ENCODE measurements at places on chromosomes 1 and 21. TPM values are rescaled to one million over a fixed set of nuclear protein-coding genes. Genes with fewer than 3 reads are reported as not detected.

DNA sequence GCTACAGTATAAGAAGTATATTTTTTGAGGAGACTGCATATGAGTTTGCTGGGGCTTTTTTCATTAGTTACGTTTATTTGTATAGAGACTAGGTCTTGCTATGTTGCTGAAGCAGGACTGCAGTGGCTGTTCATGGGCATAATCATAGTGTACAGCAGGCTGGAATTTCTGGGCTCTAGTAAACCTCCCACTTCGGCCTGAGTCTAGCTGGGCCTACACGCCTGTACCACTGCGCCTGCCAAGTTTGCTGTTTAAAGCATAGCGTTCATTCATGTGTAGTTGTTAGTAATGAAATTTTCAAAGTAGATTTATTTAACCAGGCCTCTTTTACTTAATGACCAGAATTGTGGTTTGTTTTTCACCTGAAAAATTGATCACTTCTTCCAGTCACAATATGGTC is 33.8 kb downstream of the HS2ST1 start:
- H3K36me3 ChIP-seq: no peaks in the 10 kb centered on the region
- H3K4me1 ChIP-seq: no peaks in the 10 kb centered on the region
- H3K27me3 ChIP-seq: no peaks in the 10 kb centered on the region
- no peak for DNase-seq

DNA sequence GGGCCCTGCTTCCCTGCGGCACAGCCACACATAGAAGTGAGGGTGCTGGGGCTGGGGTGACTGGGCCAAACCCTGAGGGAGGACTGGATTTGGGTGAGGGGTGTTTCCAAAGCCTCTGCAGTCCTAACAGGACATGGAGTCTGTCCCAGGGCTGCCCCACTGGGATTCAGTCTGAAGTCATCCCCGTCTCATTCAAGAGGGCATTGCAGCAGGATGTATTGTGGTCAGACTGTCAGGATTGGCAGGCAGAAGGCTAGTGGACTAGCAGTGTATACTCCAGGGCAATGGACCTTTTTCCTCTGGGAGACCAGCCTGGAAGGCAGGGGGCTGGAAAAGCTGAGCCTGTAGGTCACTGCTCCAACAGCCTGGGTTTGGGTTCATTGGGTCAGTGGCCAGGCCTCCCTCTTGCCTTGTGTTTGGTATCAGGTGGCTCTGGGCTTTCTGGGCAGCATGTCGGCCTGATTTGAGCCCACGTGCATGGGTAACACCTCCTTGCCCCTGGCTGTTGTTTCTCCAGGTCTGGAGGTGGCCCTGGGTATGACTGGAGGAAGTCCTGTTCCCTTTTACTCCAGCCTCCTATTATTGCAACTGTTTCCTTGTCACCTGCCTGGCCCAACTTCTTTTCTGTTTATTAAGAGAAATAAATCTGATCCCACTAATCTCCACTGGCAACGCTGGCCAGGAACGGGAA is 41.0 kb upstream of the SYNC start:
- no peaks in the 10 kb centered on the region for H3K36me3 ChIP-seq
- H3K4me3 ChIP-seq: no peak overlapping the region
- peaks cover 13% of the 10 kb centered on the region for H3K4me1 ChIP-seq
- H3K27ac ChIP-seq: no peak overlapping the region
- peaks cover 18% of the 10 kb centered on the region for H3K27me3 ChIP-seq

- no peaks in the 10 kb centered on the region for H3K27me3 ChIP-seq
These were observed 7.2 kb upstream of the BECN2 start for GRCh38 chr1:241950390-241950789.

DNA sequence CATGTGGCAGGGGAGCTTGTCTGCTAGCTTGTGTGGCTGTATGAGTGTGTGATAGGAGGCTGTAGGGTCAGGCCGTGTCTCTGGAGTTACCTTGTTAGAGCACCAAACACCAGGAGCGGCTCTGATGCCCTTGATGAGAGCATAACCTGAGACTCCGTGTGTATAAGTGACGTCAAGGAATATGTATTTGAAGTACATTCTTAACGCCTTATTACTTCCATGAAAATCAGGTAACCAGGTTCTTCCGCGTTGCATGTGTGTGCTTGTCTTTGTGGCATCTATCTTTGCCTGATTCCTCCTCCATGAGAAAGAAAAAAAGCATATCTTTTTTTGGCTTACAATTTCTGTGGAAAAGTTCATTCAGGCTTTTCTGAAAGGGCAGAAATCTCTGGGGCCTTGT is 4.6 kb downstream of the OLFML3 start:
- H3K27me3 ChIP-seq: no peaks in the 10 kb centered on the region
- H3K4me3 ChIP-seq: no peak overlapping the region
- peaks cover 4% of the 10 kb centered on the region for H3K4me1 ChIP-seq
- no peak overlapping the region for H3K27ac ChIP-seq

DNA sequence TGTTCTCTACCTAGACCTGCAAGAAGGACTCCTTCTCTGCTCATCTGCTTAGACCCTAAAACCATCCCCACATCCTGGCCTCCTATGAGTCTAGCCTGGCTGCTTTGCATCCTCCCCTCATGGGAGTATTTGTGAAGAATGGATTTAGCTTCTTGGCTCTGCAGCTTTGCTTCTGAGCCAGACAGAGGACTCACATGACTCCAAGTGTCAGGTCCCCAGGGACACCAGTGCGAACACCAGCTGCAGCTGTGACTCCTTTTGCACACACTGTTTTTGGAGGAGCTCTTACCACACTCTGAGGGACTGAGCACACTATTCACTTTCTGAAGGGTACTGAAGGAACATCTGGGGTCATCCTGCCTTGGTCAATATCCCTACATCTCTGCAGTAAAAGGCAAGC is 131.8 kb upstream of the SGIP1 start:
- no peak overlapping the region for H3K27ac ChIP-seq
- H3K4me1 ChIP-seq: no peaks in the 10 kb centered on the region
- H3K4me3 ChIP-seq: no peak overlapping the region

The CRABP2 gene
- 3.2 TPM for total RNA-seq

The OR2L13 gene
- total RNA-seq: not detected

The LCE2A gene
- not detected for total RNA-seq

The DAB1 gene
- 0.52 TPM for total RNA-seq

The ACTA1 gene
- not detected for total RNA-seq

The JAM2 gene
- not detected for total RNA-seq

The UBE2G2 gene
- 89.9 TPM for total RNA-seq

The IL19 gene
- not detected for total RNA-seq
